Activated T-cell treated with anti-CD3 and anti-CD28 coated beads for 48 hours (primary cell): ENCODE measurements at places on chromosomes 5 and 9.

- DNase-seq = no peak
Observed at GRCh38 chr5:98341038-98342032, 432.1 kb upstream of the RGMB start.

DNA sequence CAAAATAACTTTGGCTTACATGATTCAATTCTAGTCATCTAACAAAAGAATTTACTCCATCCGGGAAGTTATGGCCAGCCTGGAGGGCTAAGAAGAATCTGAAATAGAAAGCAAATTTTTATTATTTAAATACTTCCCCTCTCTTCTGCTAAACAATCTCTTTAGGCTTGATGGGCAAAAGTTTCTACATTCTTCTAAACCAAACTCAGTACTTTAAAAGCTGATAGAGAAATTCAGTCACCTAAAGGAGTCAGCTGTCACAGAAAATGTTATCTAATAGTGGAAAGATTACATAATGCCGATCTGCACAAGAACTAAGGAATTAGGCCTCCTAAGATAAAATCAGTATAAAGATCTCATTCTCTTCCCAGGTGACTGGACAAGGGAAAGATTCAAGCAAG, 32.4 kb downstream of the GNAQ start:
- DNase-seq = no peak

GRCh38 chr5:172380301-172380986, 73.9 kb downstream of the SH3PXD2B start:
- DNase-seq = no peak

DNA sequence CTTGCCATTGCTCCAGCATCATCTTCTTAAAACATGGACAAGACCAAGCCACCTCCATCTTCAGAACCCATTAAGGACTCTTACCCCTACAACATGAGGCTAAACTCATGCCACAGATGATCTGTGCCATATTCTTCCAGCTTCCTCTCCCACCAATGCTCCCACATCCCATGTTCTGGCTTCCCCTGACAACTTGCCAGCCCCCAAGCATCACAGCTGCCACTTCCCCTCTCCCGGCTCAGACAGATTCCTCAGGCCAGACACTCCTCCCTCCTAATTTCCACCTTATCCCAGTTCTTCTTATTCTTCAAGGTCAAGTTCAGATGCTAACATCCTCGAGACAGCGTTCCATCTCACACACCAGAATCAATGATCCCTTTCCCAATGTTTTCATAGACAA, 57.8 kb downstream of the ANKH start:
- no peak for DNase-seq

DNA sequence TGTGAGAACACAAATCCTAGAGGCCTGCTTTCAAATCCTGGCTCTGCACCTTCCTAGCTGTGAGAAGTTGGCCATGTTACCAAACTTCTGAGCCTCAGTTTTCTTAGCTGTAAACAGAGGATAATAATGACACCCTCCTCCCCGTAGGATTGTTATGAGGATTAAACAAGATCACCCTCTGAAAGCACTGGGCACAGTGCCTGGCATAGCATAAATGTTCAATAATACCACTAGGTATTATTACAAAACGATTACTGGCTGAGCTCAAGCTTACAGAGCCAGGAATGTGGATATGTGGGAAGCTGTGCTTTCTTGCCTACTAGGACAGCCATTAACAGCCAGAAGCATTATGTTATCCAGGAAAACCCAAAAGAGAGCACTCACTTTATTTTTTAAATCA, 30.8 kb upstream of the POU4F3 start:
- no peak for DNase-seq

DNA sequence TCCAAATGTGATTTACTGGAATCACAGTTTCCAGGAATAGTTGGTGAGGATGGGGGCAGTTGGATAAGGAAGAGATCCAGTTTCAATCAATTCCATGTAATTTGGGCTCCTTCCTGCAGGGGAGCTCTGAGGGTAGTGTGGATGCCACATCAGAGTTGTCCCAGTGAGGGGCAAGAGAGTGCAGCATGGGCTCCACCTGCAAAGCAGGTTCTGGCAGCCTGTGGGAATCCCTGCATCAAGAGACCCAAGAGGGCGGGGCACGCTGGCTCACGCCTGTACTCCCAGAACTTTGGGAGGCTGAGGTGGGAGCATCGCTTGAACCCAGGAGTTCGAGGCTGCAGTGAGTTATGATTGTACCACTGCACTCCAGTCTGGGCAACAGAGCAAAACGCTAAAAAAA, 188.5 kb downstream of the CACNA1B start:
- DNase-seq = no peak

DNA sequence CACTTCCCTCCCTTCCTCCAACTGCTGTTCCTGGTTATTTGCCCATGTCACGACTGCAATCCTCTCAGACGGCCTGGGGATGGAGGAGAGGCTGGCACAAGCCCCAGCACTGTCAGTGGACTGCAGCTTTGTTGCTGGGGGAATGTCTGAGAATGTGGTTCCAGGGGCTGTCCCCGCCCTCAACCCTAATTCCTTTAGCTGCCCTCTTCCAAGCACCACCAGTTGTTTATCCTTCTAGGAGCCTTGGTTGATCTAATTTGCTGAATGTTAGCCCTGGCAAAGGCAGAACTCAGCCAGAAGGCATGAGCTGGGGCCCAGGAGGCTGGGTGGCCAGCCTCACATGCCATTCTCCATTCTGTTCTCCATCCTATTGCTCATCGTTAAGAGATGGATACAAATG, 51.6 kb downstream of the ADAM19 start:
- DNase-seq = no peak

GRCh38 chr9:83283528-83283927, 220.6 kb upstream of the RASEF start:
- DNase-seq = no peak

DNA sequence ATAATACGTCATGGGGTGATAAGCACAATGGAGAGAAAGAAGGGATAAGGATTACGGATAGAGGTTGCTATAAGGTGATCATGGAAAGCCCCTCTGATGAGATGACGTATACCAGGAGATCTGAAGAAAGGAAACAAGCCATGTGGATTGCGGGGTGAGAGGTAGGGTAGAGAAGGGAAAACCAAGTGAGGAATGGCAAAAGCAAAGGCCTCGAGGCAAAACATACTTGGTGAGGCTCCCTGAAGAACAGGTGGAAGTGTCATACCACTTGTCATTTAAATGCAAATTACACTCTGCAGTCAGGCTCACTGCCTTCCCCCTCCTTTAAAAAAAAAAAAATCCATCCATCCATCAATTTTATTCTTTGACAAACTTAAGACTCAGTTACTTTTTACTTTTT, 420.8 kb downstream of the RAB3C start:
- DNase-seq = no peak

GRCh38 chr9:121216271-121216805, 14.7 kb upstream of the RAB14 start:
- DNase-seq = no peak

DNA sequence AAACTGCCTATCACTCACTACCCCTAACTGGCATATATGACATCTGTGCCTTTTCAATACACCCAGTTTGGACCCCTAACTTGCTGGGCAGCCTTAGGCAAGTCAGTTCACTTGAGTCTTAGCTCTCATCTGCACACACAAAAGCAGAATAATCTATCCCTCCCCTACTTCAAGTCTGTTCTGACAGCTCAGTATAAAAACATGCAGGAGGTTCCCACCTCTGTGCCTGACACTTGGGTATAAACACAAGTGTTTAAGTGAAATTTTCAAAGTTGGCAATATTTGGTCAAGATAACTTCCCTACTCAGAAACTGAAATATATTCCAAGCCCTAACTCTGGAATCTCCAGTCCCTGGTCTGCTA, 12.6 kb downstream of the HNRNPH1 start:
- DNase-seq = no peak

DNA sequence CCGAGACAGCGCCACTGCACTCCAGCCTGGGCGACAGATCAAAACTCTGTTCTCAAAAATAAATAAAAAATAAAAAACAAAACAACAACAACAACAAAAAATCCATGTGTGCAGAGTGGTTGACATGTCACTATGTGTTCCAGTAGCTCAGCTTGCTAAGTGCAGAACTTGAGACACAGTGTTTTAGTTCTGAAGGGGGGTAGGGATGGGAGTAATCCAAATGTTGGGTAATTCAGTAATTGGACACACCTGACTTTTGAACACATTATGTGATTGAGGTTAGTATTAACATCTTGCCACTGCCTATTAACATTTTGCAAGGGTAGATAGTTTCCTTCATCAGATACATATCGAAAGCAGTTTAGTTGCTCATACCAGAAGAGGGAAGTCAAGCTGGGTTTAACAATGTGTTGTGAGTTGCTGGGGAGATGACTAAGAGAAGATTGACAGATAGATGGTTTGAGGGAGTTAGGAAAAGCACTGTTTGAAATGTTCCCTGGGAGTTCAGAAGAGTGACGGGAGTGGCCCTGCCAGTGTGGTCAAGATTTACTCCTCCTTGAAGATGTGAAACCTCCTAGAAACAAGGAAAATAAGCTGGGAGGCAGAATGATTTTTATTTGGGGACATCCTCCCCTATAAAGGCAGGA, 928 bp downstream of the HACD4 start:
- peak; percentile 15 for DNase-seq

DNA sequence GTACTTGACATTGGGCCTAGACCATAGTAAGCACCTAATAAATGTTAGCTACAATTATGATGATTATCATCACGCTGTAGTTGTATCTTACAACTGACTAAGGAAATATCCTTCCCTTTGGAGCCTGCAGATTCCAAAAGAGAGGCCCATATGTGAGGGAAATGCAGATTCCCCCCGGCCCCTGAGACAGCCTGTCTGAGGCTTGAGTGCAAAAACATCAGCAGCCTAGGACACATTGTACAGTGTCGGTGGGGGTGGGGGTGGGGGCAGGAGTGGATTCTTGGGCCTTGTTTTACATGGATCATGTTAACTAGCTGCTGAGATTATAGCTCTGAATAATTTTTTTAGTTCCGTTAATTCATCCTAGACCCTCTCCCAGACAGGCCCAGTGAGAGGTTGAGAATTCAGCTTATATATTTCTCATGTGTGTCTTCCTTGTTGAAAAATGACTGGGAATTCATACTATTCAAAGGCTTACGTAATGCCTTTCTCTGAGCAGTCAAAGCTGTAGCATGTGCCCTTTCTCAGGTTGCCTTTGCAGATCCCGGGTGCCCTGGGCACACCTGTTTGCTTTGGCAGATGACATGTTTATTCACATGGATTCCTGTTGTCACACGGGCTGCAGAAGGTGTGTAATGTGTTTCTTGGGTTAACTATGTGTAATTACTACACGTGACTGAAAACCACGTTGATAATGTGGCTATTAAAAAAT, 262.8 kb downstream of the NR3C1 start:
- no peak for DNase-seq

GRCh38 chr9:127741831-127742434, 6.8 kb upstream of the TOR2A start:
- no peak for DNase-seq

GRCh38 chr5:117496801-117497200, 922.2 kb upstream of the SEMA6A start:
- DNase-seq = no peak

DNA sequence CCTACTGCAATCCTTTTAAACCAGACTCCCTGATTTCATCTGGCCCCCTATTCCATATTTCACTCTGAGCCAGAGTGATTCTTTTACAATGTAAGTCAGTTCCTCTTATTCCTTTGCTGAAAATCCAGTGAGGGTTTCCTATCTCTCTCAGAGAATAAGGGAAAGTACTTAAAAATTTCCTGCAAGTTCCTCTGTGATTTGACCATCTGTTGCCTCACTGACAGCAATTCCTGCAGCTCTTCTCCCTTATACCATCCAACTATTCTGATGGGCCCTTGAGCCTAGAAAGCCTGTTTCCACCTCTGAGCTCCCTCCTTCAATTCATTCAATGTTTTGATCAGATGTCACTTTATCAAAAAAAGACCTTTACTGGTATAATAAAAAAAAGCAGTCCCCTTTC, 317.1 kb upstream of the CCNH start:
- DNase-seq = no peak

DNA sequence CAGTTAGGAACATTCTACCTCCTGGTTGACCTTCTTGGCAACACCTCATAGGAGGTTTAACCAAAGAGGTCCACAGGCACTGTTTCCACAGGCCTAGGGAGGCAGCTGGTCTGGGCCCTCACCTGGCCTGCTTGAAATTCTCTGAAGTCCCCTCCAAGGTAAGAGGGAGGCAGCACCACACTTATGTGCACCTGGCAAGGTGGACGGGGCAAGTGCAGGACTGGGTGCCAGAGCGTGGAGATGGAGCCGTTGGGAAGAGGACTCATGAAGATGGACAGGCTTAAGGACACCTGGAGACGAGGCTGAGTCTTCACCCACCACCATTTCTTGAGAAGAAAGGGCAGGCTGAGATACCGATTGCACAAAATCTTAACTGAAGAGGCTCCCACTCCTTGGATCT, 6.6 kb upstream of the BARHL1 start:
- DNase-seq = no peak

GRCh38 chr5:60382716-60383115, 317.2 kb downstream of the DEPDC1B start:
- DNase-seq = no peak

- no peak for DNase-seq
Observed at GRCh38 chr5:176438959-176439757, 9.0 kb upstream of the FAF2 start.

- DNase-seq = no peak
Observed at GRCh38 chr9:93533863-93534262, 42.5 kb upstream of the PHF2 start.

DNA sequence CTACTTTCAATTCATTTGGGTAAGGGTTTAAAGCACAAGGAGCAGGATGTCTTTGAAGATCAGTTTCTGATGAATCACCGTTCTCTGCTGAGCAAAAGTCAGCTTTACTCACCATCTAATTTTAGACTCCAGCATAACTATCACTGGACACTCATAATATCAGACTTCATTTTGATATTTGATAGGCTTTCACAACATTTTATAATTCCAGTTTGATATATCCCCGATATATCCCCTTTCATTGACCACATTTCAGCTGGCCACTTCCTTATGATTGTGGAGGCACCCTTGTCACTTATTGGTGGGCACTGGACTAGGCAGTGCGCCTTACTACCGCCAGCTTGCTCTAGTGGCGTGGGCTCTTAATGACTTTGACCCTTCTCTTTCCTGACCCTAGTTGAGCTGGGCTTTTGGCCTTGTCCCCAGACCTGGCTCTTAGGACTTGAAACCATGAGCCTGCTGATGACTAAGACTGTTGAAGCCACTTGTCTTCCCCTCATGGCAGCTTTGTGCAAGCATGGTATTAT, 46.8 kb downstream of the CYSTM1 start:
- no peak for DNase-seq

DNA sequence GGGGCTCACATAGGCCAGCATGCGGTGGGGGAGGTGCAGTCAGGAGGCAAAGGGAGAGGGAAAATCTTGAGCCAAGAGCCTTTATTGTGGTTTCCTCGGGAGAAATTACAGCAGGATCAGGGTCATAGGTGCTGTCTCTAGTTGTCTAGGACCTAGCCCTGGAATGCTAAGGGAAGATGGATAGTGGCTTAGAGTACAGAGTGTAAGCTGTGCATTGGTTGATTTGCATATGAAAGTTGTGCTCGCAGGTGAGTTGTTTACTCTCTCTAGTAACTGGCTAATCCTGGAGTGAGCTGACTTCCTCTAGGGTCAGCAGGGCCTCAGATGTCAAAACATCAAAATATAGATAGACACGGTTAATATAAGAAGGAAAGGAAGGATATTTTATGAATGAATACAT, 877.7 kb downstream of the TLE4 start:
- DNase-seq = no peak
